ENCODE measurements at places on chromosomes 2 and 18.

GRCh38 chr2:144382849-144383248, 137.1 kb downstream of the ZEB2 start:
- peaks cover 38% of the 10 kb centered on the region for H3K36me3 ChIP-seq
- H3K4me1 ChIP-seq, result peaks cover 21% of the 10 kb centered on the region
- no peak for DNase-seq
- no peak overlapping the region for H3K4me3 ChIP-seq
- H3K27me3 ChIP-seq, result no peaks in the 10 kb centered on the region
- H3K27ac ChIP-seq, result peak overlapping the region; percentile 44

DNA sequence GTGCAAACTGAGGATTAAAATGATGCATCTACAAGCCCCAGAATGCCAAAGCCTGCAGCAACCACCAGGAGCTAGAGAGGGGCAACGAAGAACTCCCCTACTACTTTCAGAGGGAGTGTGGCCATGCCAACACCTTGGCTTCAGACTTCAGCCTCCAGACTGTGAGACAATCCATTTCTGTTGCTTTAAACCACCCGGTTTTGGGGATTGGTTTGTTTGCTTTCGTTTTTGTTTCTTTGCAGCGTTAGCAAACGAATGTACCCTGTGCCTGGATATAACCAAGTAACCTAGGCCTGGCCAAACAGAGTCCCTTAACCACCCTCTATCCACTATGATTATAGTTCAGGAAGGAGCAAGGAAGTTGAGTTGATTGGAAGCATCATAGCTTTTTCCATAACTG, 171.2 kb upstream of the NCK2 start:
- H3K27ac ChIP-seq, result no peak overlapping the region
- H3K27me3 ChIP-seq, result peaks cover 17% of the 10 kb centered on the region

DNA sequence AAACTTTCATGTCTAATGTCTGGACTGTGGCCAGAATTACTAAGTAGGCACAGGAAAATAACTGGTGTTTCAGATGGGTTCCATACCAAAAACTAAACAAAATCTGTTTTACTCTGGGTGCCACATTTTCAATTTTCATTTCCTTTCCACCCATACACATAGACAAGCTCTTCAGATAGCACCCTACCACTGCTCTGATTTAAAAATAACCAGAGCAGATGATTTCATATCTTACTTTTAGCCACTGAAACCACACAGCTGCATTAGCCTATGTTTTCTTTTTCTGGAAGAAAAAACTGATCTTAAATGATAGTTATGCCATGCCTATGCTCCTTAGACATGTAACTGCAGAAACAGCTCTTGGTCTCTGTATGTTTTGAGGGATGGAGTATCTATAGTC, 647.6 kb downstream of the CPS1 start:
- no peak overlapping the region for H3K4me3 ChIP-seq
- H3K27me3 ChIP-seq, result peaks cover 2% of the 10 kb centered on the region
- no peak overlapping the region for H3K27ac ChIP-seq
- no peaks in the 10 kb centered on the region for H3K36me3 ChIP-seq
- H3K4me1 ChIP-seq, result no peaks in the 10 kb centered on the region

GRCh38 chr2:217951521-217952247, 51.1 kb downstream of the TNS1 start:
- H3K4me1 ChIP-seq, result peaks cover 55% of the 10 kb centered on the region
- H3K4me3 ChIP-seq, result no peak overlapping the region
- no peak for DNase-seq
- H3K27me3 ChIP-seq, result peaks cover 21% of the 10 kb centered on the region
- H3K36me3 ChIP-seq, result no peaks in the 10 kb centered on the region

DNA sequence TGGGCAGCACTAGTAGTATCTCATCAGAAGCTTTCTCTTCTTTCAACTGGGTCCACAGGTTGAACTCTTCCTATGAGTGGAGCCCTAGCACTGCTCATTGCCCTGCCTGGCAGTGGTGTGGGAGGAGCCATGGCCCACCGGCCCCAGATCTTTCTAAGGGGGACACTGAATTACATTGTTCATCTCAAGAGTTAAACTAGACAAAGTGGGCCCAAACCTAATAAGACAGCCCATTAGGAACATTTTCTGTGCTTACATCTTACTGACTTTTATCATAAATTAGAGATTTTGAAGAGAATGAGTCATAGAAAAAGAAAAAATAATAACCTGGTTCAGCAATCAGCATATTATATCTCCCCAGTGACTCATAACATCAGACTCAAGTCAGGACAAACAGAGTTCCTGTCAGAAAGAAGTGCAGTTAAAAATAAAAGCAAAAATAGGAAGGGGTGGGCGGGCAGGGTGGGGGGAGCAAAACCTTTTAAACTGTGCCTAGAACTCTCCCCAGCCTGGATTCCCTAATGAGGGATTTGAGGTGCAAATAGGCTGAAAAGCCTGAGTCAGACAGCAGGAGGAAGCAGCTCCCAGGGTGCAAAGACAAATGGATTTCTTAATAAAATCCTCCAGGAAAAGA, 161.6 kb upstream of the TRIB2 start:
- no peak overlapping the region for H3K27ac ChIP-seq
- no peaks in the 10 kb centered on the region for H3K36me3 ChIP-seq
- no peaks in the 10 kb centered on the region for H3K27me3 ChIP-seq
- H3K4me3 ChIP-seq, result no peak overlapping the region
- DNase-seq, result no peak
- H3K4me1 ChIP-seq, result peaks cover 24% of the 10 kb centered on the region

DNA sequence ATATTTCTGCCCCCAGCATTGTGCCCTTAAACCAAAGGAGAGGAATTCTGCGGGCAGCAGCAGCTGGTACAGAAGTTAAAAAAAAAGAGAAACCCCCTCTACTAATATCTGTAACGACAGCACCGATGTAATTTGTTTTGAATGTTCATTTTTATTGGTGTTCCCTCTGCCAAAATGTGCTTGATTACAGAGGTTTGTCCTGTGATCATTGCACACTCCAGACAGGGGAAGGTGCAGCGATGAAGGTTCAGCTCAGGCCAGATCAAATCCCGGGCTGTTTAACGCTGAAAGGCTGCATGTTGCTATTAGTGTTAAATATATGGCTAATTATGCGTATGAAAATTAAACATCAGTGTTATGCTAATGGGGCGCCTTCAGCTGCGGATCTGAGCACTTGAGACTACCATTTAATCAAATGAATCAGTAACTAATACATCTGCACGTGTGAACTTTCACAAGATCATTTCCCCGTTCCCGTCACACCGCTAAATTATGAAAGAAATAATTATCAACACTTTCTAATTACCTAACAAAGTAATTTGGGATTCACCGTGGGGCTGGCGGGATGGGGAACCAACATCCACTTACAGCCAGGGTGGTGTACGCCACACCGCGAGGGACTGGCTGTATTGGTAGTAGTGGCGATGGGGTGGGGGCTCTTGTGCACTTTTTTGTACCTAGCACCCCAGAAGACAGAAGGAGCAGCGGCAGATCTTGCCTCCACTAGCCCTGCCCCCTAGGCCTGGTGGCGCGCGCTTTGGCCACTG, 1.5 kb upstream of the DLX1 start:
- H3K36me3 ChIP-seq, result no peaks in the 10 kb centered on the region
- DNase-seq, result no peak
- H3K27me3 ChIP-seq, result peaks cover 100% of the 10 kb centered on the region
- H3K27ac ChIP-seq, result no peak overlapping the region
- H3K4me1 ChIP-seq, result peaks cover 49% of the 10 kb centered on the region

GRCh38 chr2:140355511-140356090, 1575.4 kb upstream of the NXPH2 start:
- no peaks in the 10 kb centered on the region for H3K4me1 ChIP-seq
- H3K36me3 ChIP-seq, result no peaks in the 10 kb centered on the region
- no peak overlapping the region for H3K27ac ChIP-seq

- no peaks in the 10 kb centered on the region for H3K4me1 ChIP-seq
- H3K4me3 ChIP-seq, result no peak overlapping the region
- no peaks in the 10 kb centered on the region for H3K36me3 ChIP-seq
- no peak for DNase-seq
Measured at GRCh38 chr2:8271461-8271860, 410.4 kb upstream of the ID2 start.

GRCh38 chr2:72994282-72994990, 77.1 kb downstream of the SFXN5 start:
- H3K4me3 ChIP-seq, result no peak overlapping the region
- DNase-seq, result no peak
- no peak overlapping the region for H3K27ac ChIP-seq
- peaks cover 17% of the 10 kb centered on the region for H3K4me1 ChIP-seq
- peaks cover 2% of the 10 kb centered on the region for H3K27me3 ChIP-seq

GRCh38 chr2:693606-694005, 16.4 kb upstream of the TMEM18 start:
- H3K27ac ChIP-seq, result no peak overlapping the region
- no peak for DNase-seq
- peaks cover 21% of the 10 kb centered on the region for H3K36me3 ChIP-seq
- H3K27me3 ChIP-seq, result peaks cover 4% of the 10 kb centered on the region
- H3K4me1 ChIP-seq, result peaks cover 21% of the 10 kb centered on the region

- H3K4me1 ChIP-seq, result no peaks in the 10 kb centered on the region
- peak overlapping the region; percentile 17 for H3K27ac ChIP-seq
- no peak for DNase-seq
- no peak overlapping the region for H3K4me3 ChIP-seq
- peaks cover 3% of the 10 kb centered on the region for H3K27me3 ChIP-seq
- no peaks in the 10 kb centered on the region for H3K36me3 ChIP-seq
Measured at GRCh38 chr2:156837635-156838370, 401.6 kb downstream of the GPD2 start.

DNA sequence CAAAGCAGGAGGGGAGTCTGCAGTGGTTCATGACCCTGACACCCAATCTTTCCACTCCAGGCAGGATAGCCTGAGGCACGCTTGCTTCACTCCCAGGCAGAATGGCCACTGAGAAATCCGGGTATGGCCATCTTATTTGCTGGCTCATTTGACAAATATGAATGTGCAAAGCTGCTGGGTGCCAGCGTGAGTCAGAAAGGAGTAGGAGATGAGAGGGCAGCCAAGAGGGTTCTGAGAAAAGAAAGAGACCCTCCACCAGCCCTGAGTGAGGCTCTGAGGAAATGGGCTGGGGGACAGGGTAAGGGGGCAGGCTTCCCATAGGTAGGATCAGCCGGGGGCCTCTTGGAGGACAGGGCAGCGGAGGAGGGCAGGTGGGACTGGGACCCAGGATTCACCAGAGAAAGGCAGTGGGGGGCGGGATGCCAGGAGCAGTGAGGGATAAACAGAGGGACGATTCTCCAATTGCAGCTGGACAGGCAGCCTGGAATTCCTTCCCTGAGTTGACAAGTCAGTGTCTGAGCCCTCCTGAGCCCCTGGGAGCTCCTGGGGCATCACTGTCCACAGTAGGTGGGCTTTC, 15.2 kb downstream of the RAMP1 start:
- H3K36me3 ChIP-seq, result no peaks in the 10 kb centered on the region
- H3K4me1 ChIP-seq, result peaks cover 24% of the 10 kb centered on the region
- H3K27ac ChIP-seq, result no peak overlapping the region
- H3K27me3 ChIP-seq, result peaks cover 17% of the 10 kb centered on the region
- no peak overlapping the region for H3K4me3 ChIP-seq

GRCh38 chr18:76962851-76963250, 140.5 kb downstream of the ZNF236 start:
- H3K27ac ChIP-seq, result no peak overlapping the region
- no peaks in the 10 kb centered on the region for H3K27me3 ChIP-seq
- H3K36me3 ChIP-seq, result no peaks in the 10 kb centered on the region
- H3K4me1 ChIP-seq, result peaks cover 5% of the 10 kb centered on the region
- no peak for DNase-seq
- no peak overlapping the region for H3K4me3 ChIP-seq

GRCh38 chr2:86216575-86217555, 17.6 kb downstream of the MRPL35 start:
- peaks cover 32% of the 10 kb centered on the region for H3K4me1 ChIP-seq
- H3K4me3 ChIP-seq, result no peak overlapping the region
- peaks cover 2% of the 10 kb centered on the region for H3K27me3 ChIP-seq
- peak overlapping the region; percentile 9 for H3K27ac ChIP-seq
- no peak for DNase-seq

DNA sequence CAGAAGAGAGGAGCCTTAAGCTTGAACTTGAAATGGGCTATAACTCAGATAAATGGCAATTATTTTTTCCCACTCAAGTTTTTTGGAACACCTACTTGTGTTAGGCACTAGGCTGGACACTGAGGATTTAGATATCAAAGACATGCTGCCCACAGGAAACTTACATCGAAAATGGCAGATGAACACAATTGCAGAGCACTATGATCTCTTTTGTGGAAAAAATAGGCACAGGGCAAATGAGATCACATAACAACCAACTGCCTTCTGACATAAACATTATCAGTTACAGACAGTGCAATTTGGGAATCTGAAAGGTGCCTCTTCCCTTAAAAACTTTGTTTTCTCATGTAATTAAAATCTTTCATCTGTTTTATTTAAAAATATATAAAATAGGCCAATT, 3.8 kb upstream of the IRS1 start:
- peaks cover 17% of the 10 kb centered on the region for H3K27me3 ChIP-seq
- DNase-seq, result no peak
- H3K36me3 ChIP-seq, result no peaks in the 10 kb centered on the region
- H3K4me3 ChIP-seq, result no peak overlapping the region

DNA sequence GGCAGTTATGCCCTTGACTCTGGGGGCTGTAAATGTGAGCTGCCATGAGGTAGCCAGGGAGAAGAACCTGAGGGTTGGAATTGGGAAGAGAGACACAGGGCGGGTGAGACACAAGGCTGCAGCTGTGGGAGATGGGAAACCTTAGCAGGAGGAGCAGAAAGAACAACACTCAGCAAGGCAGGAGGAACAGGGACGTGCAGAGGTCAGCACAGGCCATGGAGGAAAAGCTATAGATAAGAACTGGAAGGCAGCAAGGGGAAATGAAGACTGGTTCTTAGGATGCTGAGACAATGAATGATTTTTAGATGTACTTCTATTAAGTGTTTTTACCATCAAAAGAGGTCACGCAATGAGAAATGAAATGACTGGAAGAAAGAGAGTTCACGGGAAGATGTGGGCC, 80.2 kb downstream of the USP40 start:
- H3K4me3 ChIP-seq, result no peak overlapping the region
- DNase-seq, result no peak
- H3K27ac ChIP-seq, result peak overlapping the region; percentile 72
- H3K27me3 ChIP-seq, result peaks cover 7% of the 10 kb centered on the region
